Forelimb muscle (tissue), 1 donor: ENCODE measurements at places on chromosomes 3 and 15. TPM values are rescaled to one million over a fixed set of nuclear protein-coding genes. Genes with fewer than 3 reads are reported as not detected.

The GP5 gene
- polyA plus RNA-seq, result 0.35 TPM

DNA sequence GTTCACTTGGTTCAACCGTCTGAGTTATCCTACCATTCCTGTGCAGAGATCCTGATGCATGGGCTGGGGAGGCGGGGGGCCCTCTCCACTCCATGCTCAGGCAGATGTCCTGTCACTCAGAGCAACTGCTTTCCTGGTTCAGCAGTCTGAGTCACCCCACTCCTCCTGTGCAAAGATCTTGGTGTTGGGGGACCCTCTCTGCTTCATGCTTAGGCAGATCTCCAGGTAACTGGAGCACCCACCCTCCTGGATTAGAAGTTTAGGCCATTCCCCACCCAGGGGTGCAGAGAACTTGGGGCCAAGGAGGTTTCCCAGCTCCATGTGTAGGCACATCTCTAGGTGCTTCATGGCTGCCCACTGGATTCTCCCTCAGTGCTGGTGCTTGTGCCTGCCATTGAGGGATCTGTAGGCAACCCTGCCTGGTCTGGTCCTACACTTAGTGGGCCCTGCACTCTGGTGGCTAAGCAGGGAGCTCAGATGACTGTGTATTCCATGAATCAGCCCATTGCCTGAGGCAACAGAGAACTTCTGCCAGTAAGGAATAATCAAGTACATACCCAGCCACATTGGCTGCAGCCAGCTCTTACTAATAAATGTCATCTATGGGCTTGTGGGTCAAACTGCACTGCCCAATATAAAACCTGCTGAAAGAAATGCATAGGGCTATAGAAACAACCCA, 465.4 kb upstream of the THBS1 start:
- no peak for DNase-seq

GRCh38 chr3:150599611-150600297, 3.4 kb upstream of the SELENOT start:
- no peak for DNase-seq

- DNase-seq, result no peak
Observed at GRCh38 chr15:63004211-63004610, 38.3 kb upstream of the TPM1 start.
